ENCODE measurements at places on chromosomes 3 and 15. TPM values are rescaled to one million over a fixed set of nuclear protein-coding genes. Genes with fewer than 3 reads are reported as not detected.

DNA sequence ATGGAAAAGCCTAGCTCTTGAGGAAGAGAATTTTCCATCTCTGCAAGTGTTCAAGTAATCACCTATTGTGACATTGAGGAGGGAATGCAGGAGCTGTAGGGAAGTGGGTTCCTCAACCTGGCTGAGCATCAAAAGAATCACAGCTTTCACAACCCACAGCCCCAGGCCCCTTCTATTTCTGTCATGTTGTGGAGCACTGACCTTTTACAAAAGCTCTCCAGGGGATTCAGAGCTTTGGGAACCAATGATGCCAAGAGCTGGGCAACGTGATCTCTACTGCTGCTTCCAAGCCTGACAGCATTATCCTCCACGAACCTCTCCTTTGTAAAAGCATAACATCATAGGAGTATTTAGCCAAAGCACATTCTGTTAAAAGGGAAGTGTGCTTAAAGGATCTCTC, 231.1 kb downstream of the ADAMTS9 start:
- no peak for DNase-seq

DNA sequence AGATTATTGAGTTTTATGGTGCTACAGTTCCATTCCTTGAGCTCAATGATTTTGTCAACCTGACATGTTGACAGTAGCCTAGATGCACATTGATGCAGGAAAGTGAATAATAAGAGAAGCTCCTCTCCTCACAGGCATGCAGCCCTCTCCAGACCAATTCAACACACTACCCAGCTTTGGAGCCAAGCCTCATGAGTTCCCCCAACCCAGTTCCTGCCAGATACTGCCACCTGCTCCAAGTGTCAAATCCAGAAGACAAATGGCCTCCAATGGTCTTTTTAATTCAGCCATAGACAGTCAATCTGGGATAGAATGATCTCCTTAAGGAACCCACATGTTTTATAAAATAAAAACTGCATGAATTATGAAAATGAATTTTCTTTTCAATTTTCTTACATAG, 83.7 kb upstream of the ARHGEF3 start:
- no peak for DNase-seq

DNA sequence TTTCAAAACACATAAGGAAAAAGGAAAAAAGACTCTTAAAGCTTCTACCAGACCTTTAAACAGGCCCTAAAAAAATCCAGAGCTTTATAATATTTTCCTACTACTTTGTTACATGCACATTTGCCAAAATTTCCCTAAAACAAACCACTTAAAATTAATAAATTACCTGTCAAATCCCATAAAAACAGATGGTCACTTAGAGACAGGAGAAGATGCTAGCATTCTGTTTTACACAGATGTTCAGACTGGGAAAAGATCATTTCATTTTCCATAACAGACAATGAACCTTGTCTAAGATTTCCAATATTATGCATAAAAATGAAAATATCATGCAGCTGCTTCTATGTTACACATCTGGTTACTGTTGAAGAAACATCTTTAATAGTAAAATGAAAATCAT, 66.6 kb downstream of the SUCLG2 start:
- no peak for DNase-seq

DNA sequence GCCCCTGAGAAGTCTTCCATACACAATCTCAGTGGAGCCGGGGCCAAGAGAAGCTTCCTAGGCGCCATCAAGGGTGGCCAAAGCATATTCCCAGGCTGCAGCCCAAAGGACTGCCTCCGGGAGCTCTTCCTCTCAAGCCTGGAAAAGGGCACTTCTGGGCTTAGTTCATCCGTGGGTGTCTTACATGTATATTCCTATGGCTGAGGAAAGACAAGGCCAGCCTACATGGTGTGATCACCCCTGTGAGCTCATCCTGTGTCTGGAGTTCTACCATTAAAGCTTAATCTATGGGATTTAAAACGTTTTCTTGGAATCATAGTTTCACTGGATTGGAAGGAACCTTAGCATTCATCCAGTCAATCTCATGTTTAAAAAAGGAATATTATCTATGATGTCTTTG, 21.9 kb upstream of the TIMP4 start:
- DNase-seq, result no peak

DNA sequence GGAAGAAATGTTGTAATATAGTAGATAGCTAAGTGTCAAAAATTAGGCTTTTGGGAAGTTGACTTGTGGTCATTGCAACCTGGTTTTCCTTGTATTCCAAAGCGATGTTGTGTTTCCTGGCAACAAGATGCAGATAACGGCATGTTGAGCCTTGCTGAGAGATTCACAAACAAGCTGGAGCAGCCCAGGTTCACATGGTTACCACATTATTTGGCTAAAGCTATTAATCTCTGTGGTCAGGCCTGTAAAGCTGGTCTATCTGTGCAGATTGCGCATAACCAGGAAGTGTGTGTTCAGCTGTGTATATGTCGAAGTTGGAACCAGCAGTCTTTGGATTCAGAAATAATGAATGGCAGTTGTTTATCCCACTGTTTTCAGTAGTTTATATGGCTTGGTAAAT, 6.6 kb downstream of the TIPARP start:
- DNase-seq, result peak; percentile 36

GRCh38 chr15:69823223-69823907, 274.4 kb downstream of the TLE3 start:
- no peak for DNase-seq

The AGBL1 gene
- 0.05 TPM for total RNA-seq

The CNTN6 gene
- total RNA-seq, result 0.47 TPM

Measured in left cardiac atrium (tissue), 4 donors.